ENCODE measurements at places on chromosomes 5 and 9.

GRCh38 chr5:178473854-178474253 lies 116.3 kb downstream of the COL23A1 start:
- no peak for DNase-seq

DNA sequence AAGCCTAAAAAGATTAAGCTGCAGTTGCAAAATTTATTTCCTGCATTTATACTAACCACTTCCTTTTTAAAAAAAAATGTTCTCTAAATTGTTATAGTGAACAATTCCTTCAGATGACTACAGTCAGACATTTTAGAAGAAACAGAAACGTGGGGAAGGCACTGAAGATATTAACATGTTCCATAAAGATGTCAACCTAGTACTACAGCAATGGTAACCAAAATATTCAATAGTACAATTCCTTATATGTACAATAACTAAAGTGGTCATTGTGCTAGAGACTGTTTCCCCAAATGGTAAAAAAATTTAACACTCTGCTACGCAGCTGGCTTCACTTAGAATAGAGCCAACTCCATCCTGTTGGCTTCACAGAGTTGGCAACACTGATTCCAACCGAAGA lies 97.7 kb downstream of the FNBP1 start:
- no peak for DNase-seq

- no peak for DNase-seq
These were observed 8.8 kb upstream of the LCP2 start for GRCh38 chr5:170306381-170306831.

- DNase-seq = no peak
These were observed 67.0 kb downstream of the PTTG1 start for GRCh38 chr5:160488394-160489325.

- no peak for DNase-seq
These were observed 67.7 kb upstream of the SPOCK1 start for GRCh38 chr5:137566780-137567179.

All from HCT116 (cell line).